Mucosa of descending colon (tissue), 3 donors: ENCODE measurements at places on chromosomes 6 and 20.

- DNase-seq, result no peak
These were observed 98.1 kb downstream of the FAM120B start for GRCh38 chr6:170404697-170405096.

DNA sequence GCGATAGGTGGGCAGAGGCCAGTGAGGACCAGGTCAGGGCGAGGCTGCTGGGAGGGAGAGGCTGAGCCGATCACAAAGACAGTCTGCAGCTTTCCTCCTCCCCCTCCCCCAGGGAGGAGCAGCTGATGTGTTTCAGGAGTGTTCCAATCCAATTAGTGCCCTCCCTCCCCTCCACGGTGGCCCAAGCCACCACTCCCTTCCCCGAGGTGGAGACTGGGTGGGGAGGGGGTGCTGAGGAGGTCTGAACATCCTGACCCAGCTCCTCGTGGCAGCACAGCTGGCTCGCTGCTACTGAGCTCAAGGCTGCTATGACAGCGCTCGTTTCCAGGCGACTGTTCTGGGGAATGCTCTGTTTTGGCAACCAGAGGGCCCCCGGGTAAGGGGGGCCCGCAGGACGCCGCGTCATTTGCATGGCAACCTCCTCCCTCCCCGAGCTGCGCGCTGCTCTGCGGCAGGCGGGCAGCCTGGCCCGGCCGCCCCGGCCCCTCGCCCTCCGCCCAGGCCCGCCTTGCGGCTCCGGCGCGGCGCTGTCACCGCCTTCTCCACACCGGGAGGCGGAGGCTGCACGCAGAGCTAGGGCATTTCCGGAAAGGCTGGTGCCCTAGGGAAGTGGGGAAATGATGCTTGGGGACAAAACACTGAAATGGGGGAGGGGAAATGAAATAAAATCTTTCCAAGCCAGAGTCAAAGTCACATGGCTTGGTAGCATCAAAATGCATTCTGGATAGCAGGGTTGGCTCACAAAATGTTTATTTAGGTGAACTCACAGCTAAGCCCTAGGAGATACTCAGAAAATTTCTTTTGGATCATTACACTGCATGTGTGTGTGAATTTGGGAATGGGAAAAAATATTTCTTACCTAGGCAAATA lies 67.4 kb upstream of the PIM1 start:
- DNase-seq, result peak; percentile 84

DNA sequence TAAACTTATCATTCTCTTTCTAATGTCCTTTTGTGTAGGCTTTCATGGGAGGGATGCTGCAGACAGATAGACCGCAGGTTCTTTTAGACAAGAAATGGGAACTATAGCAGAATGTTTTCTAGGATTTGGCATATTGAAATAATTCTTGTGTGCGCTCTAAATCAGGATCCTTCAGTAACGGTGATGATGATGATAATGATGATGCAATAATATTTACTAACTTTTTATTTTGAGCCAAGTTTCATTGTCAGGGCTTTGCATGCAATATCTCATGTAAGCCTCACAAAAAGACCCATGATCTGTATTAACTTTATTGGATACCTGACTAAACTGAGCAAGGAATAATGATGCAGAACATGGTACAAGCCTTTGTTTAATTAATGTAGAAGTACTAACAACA lies 280.1 kb downstream of the HAO1 start:
- DNase-seq, result no peak

- peak; percentile 75 for DNase-seq
These were observed 2.9 kb downstream of the TNNC2 start for GRCh38 chr20:45823949-45824835.

DNA sequence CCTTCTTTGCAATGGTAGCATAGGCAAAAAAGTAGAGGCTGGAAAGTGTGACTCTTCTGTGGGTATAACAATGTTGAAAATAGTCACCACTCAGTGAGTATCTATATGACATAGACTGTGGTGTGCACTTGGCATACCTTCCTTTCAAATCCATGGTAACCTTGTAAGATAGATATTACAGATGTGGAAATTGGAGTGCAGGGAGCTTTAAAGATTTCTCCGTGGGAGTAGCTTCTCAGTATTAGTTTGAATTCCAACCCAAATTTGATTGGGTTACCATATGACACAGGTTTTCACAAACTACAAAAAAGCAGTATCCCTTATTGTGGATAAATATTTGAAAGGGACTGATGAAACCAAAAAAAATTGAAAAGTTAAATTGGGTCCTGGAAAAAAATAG lies 163.8 kb downstream of the CLVS2 start:
- DNase-seq, result no peak

GRCh38 chr6:24522228-24523176 lies 27.7 kb downstream of the ALDH5A1 start:
- DNase-seq, result no peak

DNA sequence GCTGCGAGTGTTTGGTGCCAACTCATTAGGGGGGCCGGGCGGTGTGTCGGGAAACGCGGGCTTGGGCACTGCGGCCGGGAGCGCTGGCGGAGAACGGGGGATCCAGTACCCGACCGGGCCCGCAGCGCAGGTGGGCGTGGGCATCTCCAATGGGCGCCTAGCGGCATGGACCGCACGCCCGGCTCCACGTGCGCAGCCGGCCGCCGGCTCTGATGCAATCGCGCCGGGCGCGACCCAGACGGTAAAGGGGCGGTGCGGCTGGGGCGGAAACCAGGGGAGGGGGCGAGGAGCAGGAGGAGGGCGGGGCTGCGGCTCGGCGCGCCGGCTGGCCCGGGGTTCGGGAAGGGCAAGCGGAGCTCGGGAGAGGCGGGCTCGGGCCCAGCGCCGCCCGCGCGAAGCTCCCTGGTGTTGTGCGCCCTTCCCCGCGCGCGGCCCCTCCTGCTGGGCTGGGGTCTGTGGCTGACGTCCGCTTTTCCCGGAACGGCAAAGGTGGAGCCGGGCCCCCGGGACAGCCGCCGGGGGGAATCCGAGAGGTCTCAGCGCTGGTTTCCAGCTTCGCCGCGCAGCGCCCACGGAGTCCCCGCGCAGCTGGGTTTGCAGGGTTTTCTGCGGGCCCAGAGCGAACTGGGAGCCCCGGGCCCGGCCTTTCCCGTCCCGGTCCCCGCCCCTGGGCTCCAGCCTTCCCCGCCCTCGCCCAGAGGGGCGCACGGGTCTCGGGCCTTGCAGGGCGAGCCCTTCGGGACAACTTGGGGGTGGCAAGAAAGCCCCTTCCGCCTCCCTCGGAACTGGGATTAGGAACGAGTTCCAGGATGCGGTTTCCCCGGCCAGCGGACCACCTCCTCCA lies 867 bp downstream of the MTHFD1L start:
- DNase-seq, result peak; percentile 73

GRCh38 chr6:35330541-35331119 lies 11.7 kb upstream of the PPARD start:
- DNase-seq, result no peak

DNA sequence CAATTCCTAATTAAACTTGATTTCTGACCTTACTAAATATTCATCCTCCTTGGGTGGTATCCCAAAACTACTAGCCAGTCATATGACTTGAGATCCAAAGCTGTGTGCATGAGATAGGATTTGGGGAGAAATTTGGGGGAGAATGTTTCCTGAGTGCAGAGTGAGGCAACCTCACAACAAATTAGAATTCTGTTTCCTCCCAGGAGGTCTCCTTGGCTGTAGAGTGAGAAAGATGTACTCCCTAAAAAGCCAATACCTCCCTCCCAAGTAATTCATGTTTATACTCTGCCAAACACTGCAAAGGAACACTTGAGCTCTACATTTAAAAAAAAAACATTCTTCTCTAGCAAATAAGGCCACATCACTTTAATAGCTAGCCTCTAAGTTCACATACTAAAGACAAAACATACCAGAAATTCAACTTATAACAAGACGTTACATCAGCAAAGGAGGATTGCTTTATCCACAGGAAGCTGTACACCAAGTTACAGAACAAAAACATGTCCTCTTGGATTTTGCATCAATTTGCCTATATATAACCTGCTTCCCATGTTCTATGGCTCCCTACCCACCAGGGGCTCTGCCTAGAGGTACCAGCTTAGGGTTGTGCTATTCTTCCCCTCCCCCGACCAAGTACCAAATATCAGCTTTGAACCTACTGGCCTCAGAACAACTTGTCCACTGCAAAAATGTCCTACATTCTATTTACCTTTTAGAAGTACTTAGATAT lies 15.4 kb upstream of the TMEM30A start:
- no peak for DNase-seq
